Activated T-helper 1 cell treated with anti-CD3 and anti-CD28 coated beads, Interleukin-12 subunit alpha, Interleukin-12 subunit beta, Interleukin-2, Interleukin-4 antibody, amounts not matched to agents 30 ng/mL and 10 ng/mL and 1 ng/mL, durations not matched to agents 14 hours and 24 hours and 36 hours (primary cell): ENCODE measurements at places on chromosomes 13 and 19. TPM values are rescaled to one million over a fixed set of nuclear protein-coding genes. Genes with fewer than 3 reads are reported as not detected.

Gene KLK7
- total RNA-seq, result not detected in 2 replicates

Gene CAMSAP3
- 0.37 and 0.67 TPM in 2 replicates for total RNA-seq

Gene DIRAS1
- 0.05 TPM in 1 of 2 replicates, not detected in the other for total RNA-seq

Gene BLVRB
- total RNA-seq, result 6.1 and 8.2 TPM in 2 replicates

Gene ZNF878
- total RNA-seq, result 0.13 and 0.39 TPM in 2 replicates

DNA sequence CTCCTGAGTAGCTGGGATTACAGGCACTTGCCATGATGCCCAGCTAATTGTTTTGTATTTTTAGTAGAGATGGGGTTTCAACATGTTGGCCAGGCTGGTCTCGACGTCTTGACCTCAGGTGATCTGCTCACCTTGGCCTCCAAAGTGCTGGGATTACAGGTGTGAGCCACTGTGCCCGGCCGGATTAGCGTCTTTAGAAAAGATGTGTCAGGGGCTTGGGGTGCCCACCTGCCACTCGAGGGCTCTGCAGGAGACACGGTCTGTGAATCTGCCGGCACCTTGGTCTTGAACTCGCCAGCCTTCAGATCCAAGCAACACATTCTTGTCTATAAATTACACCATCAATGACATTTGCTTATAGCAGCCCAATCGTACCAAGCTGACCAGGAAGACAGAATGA, 38.8 kb upstream of the TUBGCP3 start:
- no peak for DNase-seq

DNA sequence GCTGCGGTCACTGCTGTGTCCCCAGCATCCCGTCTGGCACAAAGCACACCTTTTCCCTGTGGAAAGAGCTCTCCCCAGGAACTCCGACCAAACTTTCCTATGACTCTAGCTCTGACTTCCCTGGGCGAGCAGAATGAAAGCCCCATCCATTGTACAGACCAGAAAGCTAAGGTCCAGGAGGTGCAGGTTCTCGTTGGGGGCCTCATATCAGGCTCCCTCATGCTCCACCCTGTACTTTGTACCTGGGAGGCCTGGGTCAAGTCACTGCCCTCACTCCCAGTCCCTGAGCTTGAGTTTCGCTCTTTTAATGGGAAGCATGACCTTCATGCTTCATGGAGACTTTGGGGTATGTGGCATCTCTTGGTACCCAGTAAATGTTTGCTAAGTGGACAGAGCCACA, 18.4 kb downstream of the CYTH2 start:
- DNase-seq, result no peak

GRCh38 chr13:102091231-102091630, 310.6 kb downstream of the FGF14 start:
- DNase-seq, result no peak

GRCh38 chr19:49205114-49205513, 47.5 kb downstream of the TRPM4 start:
- DNase-seq, result no peak

DNA sequence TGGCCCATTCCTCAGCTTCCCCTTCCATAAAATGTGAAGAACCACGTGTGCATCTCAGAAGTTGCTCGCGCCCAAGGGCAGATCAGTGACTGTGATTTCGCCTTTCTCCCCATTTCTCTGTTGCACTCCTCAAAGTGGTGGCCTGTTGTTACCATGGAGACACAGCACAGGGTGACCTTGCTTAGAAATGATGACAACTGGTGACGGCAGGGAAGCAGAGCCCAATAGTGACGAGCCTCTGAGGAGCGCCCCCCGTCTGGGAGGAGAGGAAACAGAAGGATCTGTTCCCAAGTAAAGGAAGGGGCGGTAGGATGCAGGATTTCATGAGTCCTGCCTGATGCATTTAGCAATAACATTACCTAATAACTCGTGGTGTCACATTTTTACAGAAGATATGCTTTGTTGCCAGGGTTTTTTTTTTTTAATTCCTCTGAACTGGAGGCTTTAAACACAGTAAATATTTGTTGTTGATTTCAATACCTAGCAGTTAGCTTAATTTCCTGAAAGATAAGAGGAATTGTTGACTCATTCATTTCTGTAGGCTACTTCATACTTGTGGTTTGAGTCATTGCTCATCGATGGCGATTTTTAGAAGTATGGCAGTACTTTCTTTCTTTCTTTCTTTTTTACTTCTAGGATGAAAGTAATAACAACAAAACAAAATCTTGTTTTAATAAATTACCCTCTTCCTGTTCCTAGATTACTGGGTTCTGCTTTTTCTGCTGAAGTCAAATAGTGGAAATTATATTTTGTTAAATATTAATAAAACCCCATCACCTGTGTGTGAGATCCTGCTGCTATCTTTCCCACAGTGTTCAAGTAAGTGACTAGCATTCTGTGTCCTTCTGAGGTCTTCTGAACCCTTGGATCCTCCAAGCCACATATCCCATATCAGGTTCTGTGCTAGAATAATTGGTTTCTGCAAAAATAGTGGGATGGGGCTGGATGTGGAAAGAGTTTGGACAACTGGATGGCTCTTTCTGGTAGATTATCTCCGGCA, 36.0 kb downstream of the MBNL2 start:
- DNase-seq, result no peak

DNA sequence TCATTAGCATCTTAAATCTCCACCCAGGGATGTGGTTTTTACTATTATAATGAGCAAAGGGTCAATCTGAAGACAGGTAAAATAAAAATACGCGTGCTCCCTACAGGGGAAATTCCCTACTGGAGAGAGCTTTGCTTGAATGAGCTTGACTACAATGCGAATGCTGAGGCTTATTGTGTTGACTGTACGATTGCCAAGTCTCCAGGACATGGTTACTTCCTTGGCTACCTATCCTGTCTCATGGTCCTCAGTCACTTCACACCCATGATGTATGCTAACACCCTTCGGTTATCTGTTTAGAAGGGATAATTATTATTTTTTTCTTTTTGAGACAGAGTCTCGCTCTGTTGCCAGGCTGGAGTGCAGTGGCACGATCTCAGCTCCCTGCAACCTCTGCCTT, 61.7 kb downstream of the ZNF627 start:
- DNase-seq, result no peak
